Mammary epithelial cell (primary cell): ENCODE measurements at places on chromosomes 4 and X. TPM values are rescaled to one million over a fixed set of nuclear protein-coding genes. Genes with fewer than 3 reads are reported as not detected.

GRCh38 chrX:112759512-112759911 is 79.8 kb upstream of the LHFPL1 start:
- DNase-seq: no peak

- DNase-seq: peak; percentile 94
Observed at GRCh38 chr4:139167774-139168444, 9.1 kb downstream of the ELF2 start.

DNA sequence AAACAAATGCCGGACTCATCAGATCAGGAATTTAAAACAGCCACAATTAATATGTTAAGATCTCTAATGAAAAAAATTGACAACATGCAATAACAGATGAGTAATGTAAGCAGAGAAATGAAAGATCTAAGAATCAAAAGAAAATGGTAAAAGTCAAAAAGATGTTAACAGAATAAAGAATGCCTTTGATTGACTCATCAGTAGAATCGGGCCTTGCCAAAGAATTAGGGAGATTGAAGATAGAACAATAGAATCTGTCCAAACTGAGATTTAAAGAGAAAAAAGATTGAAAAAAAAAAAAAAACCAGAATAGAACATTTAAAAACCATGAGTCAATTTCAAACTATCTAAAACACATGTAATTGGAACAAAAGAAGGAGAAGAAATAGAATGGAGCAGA is 25.9 kb upstream of the GUCY1A1 start:
- no peak for DNase-seq

- DNase-seq: peak; percentile 32
Observed at GRCh38 chr4:79917246-79917645, 155.8 kb downstream of the ANTXR2 start.

GRCh38 chrX:24965372-24965771 is 50.4 kb downstream of the ARX start:
- no peak for DNase-seq

- DNase-seq: no peak
Observed at GRCh38 chrX:45735571-45735970, 534.9 kb upstream of the DIPK2B start.

- no peak for DNase-seq
Observed at GRCh38 chrX:96707804-96708203, 23.2 kb downstream of the DIAPH2 start.

Gene SOX3
- total RNA-seq: not detected in 2 replicates

Gene SMR3B
- total RNA-seq: not detected in 2 replicates

Gene GNRHR
- 0.26 TPM in 1 of 2 replicates, not detected in the other for total RNA-seq

Gene BEX1
- total RNA-seq: 3.2 and 3.7 TPM in 2 replicates

Gene SLC9B1
- total RNA-seq: 0.17 TPM

Gene ITGB1BP2
- total RNA-seq: 1.0 TPM

Gene ZIC3
- not detected in 2 replicates for total RNA-seq
